ENCODE measurements at places on chromosomes 2 and 18. TPM values are rescaled to one million over a fixed set of nuclear protein-coding genes. Genes with fewer than 3 reads are reported as not detected.

The COLEC12 gene
- 4.7 TPM for total RNA-seq

The IRS1 gene
- 13.5 TPM for total RNA-seq

The SPP2 gene
- total RNA-seq: not detected

The CHRNG gene
- total RNA-seq: not detected

The ANKRD44 gene
- total RNA-seq: 25.7 TPM

The TTR gene
- not detected for total RNA-seq

The CYTIP gene
- 4.7 TPM for total RNA-seq

The USP14 gene
- total RNA-seq: 47.6 TPM

The ABCG5 gene
- total RNA-seq: not detected

The UGT1A5 gene
- total RNA-seq: 2.4 TPM

The CTAGE1 gene
- not detected for total RNA-seq

The RAB17 gene
- 95.2 TPM for total RNA-seq

The GPR155 gene
- 15.6 TPM for total RNA-seq

The IL1A gene
- total RNA-seq: not detected

The CREG2 gene
- total RNA-seq: 1.1 TPM

The APOB gene
- total RNA-seq: 0.34 TPM

The TNS1 gene
- 43.8 TPM for total RNA-seq

The ITGB6 gene
- 16.2 TPM for total RNA-seq

The COL4A4 gene
- total RNA-seq: 1.1 TPM

The COL3A1 gene
- total RNA-seq: 68.2 TPM

The SLC25A12 gene
- total RNA-seq: 22.3 TPM

The OTX1 gene
- not detected for total RNA-seq

The NT5DC4 gene
- not detected for total RNA-seq

The SUPT7L gene
- total RNA-seq: 30.3 TPM

Data from mucosa of descending colon (tissue), 3 donors.